Left lung (tissue), 14 donors: ENCODE measurements at places on chromosomes 11 and 22.

DNA sequence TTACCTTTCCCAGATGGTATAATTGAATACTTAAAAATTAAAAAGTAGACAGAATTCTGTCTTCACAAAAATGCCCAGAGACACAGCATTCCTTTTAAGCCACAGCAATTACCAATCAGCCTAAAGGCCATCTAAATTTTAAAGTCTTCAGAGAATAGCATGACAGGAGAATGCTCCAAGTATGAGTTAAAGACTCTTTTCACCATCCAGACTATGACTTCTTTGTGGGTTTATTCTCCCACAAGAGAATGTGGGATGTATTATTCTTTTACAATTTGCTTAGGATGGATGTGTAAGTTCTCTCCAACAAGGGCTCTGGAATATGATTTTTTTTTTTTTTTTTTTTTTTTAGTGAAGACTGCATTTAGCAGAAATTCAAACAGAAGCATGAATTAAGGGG is 249.9 kb downstream of the TTC28 start:
- no peak for DNase-seq

DNA sequence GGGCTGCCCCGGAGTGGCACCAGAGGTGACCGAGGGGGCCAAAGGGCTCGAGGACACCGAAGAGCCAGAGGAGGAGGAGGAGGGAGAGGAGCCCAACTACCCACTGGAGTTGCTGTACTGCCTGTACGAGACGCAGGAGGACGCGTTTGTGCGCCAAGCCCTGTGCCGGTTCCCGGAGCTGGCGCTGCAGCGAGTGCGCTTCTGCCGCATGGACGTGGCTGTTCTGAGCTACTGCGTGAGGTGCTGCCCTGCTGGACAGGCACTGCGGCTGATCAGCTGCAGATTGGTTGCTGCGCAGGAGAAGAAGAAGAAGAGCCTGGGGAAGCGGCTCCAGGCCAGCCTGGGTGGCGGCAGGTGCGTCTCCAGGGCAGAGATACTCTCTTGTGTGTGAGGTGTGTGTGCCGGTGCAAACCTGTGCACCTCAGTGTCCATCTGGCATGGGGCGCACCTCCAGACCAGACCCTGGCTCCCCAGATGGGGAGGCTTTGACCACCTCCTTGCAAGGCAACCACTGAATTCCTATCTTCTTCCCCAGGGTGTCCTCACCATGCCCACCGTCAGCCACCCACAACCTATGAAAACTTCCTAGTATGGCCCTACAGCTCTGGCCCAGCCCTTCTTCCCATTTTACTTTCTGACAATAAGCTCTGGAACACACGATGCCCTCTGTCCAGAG is 3.4 kb downstream of the NLRP6 start:
- DNase-seq: no peak

DNA sequence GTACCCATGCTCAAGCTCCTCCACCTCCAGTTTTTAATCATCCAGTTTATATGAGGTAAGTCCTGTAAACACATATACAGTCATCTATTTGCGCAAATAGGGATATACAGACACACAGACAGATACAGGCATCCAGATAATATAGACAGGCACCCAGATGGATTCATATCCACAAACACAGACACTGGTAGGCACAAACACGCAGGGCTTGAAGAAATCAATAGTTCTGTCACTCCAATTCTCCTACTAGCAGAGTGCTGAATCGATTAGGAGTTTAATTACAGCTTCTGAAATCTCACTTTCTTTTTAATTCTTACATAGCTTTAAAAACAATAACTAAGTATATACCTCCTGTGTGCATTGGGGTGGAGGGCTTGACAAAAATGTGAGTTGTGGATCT is 56.0 kb downstream of the INSC start:
- DNase-seq: no peak

DNA sequence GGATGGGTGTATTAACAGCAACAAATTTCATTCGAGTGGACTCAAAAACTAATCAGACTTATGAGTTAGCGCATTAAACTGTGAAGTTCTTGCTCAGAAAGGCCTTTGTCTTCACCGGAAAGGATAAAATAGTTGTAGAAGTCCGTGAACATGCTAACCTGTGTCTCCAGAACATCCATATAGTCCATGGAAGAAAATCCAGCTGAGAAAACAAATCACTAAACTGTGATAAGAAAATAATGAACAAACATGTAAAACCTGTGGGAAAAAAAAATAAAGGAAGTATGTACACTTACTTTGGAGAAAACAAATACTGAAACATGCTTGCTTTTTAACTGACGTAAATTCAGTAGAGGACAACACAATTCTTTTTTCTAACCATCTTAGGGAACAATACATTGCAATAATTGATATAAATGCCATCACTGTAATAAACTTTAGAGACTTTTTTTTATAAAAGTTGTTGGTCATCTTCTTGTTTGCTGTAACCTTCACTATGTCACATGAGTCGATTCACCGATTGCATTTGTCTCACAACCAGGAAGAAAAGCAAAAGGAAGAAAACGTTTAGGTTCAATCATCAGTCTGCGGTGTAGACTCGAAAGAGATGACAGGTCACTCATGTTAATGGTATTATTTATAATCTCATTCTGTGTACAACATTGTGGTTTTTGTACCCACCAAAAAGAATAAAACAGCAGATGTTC is 41.9 kb downstream of the MSANTD4 start:
- DNase-seq: no peak

- no peak for DNase-seq
Measured at GRCh38 chr11:110453684-110454354, 24.1 kb downstream of the FDX1 start.
